ENCODE measurements at places on chromosomes 13 and 19.
A peak's percentile ranks its signal among the peaks of the same experiment; 100 is the strongest.

DNA sequence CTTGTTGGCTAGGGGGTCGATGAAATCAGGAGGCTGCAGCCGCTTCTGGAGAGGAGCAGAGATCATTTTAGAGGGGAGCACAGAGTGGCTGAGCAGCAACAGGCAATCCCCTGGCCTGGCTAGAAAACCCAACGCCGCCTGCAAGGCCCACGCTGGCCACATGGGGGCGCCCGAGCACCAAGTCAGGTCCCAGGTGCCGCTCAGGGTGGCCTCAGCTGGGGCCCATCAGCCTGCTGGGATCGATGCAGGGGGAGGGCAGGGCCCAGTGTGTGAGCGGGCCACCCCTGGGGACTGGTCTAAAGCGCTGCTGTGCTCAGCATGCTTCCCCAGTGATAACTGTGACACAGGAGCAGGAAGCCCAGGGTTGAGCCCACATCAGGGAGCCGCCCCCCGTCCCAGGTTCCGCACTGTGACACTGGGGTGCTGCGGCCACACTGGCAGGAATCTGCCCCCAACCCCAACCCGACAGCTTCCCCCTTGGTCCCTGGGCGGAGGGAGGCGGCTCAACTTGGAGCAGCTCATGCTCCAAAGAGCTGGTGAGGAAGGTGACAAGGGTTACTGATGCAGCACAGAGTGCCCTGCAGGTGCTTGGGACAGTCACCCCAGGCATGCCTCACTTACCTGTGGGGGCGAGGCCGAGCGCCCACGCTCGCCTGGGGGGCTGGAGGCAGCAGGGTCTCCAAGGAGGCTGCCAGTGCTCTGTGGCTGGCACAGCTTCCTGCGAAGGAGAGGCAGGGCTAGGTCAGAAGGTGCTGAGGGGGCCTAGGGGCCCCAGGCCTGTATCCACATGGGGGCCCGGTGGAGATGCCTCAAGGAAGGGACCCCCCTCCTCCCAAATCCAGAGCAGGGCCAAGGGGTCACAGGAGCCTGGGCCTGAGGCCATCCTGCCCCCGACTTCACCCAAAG, 13.3 kb upstream of the ISYNA1 start:
- DNase-seq, result no peak

- no peak for DNase-seq
Observed at GRCh38 chr19:30848636-30849425, 476.6 kb downstream of the ZNF536 start.

- no peak for DNase-seq
Observed at GRCh38 chr13:21744149-21744548, 73.3 kb downstream of the FGF9 start.

DNA sequence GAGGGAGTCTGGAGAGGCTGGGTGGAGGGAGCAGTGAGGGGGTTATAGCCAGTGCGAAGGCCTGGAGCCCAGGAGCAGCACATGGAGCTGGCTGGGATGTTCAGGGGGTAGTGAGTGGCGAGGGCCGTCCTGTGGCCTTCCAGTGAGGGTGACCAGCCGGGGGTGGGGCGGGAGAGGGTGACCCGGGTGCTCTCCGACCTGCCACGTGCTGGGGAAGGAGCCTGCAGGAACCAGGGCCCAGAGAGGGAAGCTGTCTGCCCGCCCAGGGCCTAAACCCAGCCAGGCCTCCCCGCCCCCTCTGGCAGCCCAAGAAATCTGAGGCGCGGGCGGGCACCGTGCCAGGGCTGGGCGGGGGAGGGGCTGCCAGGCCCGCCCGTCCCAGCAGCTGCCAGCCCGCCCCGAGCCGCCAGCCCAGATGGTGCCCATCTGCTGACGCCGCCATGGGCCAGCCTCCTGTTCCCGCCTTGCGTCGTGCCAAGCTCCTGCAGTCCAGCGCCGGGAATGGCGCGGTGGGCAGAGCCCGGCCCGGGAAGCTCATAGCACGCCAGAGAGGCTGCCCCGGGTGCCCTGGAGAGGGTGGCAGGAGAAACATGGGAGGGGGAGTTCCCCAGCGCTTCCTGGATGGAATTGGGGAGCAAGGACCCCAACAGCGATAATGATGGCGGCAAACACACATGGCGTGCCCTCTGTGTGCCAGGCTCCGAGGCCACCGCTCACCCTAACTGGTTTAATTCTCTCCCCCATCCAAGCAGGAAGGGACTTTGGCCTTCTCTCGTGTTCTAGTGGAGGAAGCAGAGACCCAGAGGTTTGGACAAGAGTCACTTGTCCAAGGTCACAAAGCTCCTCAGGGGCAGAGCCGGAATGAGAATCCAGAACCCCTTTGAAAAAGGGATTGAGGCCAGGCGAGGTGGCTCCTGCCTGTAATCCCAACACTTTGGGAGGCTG, 21.5 kb downstream of the NFIC start:
- no peak for DNase-seq

- no peak for DNase-seq
Observed at GRCh38 chr13:77409412-77409811, 82.5 kb upstream of the MYCBP2 start.

DNA sequence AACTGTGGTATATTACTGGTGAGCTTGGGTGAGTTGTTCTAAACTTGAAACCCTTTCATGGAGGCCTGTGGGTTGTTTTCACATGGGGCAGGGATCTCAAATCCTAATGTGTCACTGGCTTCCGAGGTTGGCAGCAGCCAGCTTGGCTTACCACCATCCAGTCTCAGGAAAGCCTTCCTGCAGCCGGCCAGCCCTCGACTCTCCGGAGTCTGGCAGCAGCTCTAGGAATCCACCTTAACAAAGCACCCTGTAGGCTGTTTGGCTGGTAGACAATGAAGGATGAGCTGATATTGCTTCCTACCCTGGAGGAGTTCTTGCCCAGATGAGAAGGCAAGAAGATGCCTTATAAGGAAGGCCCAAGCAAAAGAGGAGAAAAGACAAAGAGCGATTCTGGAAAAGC, 188.3 kb downstream of the KLF12 start:
- no peak for DNase-seq

DNA sequence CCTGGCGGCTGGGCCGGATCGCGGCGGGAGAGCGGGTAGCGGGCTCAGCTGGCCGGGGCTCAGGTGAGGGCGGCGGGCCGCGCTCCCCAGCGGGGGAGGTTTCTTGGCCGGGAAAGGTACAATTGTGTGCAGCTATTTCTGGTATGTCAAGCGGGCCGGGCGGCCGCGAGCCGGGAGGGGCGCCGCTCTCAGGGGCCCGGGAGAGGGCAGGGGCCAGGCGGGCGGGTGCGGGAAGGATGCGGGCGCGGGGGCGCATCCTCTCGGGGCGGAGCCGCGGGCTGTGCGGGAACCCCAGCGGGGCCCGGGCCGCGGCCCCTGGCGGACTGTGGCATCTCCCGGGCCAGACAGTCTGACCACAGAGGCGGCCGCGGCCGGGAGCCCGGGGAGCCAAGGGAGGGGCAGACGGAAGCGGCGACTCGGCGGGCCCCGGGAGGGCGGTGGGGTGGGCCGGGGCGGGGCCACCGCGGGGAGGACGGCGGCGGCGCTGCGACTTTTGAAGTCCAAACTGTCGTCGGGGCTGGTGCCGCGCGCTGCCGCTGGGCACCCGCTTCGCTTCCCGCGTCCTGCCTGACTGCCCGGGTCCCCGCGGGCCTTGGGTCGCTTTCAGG, at the start of gene LMO7:
LMO7 (plus strand) TSS at position 503 of the 608 bp plus-strand sequence. CDS start 328 bp downstream, outside the sequence.
- peak; percentile 66 for DNase-seq

DNA sequence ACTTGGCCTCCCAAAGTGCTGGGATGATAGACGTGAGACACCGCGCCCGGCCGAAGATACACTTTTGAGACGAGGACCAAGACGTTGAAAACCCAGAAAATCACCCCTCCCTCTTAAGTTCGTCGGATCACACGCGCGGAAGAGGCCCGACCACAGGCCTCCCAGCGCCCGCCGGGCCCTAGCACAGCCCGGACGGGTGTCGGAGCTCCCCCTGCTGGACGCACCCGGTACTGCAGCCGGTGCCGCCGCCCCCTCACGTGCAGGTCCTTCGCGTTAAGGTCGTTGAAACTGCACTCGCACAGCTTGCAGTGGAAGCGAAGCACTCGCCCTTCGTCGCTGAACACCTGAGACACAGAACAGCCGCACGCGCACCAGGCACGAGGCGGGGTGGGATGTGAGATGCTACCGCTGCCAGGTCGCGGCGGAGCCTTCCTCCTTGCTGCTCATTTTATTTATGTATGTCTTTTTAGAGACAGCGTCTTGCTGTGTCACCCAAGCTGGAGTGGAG, 35.7 kb upstream of the MATK start:
- DNase-seq, result peak; percentile 78

GRCh38 chr13:60286707-60287106, 110.3 kb upstream of the TDRD3 start:
- DNase-seq, result no peak

GRCh38 chr19:17091758-17092333, 16.3 kb downstream of the MYO9B start:
- DNase-seq, result peak; percentile 40

- DNase-seq, result no peak
Observed at GRCh38 chr19:7879111-7879807, 5.1 kb upstream of the PRR36 start.

GRCh38 chr13:105914291-105915036, 621.0 kb downstream of the EFNB2 start:
- DNase-seq, result no peak

DNA sequence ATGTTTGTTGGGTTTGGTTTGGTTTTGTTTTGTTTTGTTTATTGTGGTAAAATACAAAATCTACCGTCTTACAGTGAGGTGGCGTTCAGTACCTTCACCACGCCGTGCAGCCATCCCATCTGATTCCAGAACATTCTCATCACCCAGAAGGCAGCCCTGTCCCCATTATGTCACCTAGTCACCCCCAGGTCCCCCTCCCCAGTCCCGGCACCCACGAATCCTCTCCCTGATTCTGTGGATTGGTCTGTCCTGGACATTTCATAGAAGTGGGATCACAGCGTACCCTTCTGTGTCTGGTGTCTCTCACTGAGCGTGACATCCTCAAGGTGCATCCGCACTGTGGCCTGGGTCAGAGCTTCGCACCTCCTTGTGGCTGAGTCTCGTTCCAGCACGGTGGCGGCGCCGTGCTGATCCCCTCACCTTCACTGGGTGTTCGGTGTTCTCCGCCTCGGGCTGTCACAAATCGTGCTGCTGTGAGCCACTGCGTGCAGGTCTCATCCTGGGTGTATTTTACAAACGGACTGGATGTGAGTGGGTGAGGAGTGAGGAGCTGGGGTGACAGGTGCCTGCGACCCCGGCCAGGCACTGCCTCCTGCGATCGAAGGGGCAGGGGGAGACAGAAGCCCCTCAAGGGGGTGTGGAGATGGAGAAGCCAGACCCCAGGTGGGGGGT, 580 bp upstream of the TEKTIP1 start:
- no peak for DNase-seq

DNA sequence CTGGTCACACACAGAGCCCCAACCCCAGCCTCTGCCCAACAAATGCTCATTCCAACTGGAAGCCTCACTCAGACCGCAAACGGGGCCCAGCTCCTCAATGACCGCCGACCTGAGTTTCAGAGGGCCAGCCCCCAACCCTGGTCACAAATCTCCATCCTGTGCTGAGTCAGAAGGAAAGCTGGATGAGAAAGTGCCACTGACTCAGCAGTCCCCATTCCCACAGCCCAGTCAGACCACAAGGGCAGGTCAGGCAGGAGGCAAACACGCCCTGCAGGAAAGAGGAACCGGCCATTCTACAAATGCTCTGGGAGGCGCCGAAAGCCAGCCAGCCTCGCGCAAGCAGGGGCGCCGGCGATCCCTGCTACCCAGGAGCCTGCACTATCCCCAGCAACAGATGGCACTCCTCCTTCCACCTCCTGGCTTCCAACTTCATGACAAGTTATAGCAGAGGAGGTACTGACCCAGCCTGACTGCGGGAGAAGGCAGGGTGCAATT, 14.1 kb upstream of the PRKD2 start:
- peak; percentile 92 for DNase-seq

DNA sequence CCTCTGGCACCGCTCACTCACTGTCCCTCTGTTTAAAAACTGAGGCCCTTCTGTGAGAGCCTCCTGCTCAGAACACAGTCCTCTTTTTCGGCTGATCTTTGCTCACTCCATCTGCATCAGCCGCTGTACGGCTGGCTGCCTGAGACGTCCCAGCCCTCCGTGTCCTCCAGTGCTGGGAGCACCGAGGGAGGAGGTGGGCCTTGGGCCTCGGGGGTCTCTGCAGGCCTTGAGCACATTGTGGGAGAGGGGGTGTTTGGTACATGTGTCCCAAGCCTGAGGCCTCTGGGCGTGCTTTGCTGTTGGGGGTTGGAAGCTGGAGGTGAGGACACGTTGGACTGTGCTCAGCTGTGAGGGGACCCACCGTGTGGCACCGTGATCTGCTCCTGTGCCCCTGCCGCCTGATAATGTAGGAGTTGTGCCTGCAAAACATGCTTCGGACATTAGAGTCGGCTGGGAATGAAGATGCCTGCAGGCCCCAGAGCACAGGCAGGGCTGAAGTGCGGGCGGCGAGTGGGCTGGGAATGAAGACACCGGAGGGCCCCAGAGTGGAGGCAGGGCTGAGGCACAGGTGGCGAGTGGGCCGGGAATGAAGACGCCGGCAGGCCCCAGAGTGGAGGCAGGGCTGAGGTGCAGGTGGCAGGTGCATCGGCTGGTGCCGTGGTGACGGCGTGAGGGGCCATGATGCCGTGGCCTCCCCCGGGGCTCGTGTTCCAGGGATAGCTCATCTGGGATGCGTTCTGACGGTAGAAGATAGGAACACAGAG, 30.6 kb downstream of the MCF2L start:
- no peak for DNase-seq

DNA sequence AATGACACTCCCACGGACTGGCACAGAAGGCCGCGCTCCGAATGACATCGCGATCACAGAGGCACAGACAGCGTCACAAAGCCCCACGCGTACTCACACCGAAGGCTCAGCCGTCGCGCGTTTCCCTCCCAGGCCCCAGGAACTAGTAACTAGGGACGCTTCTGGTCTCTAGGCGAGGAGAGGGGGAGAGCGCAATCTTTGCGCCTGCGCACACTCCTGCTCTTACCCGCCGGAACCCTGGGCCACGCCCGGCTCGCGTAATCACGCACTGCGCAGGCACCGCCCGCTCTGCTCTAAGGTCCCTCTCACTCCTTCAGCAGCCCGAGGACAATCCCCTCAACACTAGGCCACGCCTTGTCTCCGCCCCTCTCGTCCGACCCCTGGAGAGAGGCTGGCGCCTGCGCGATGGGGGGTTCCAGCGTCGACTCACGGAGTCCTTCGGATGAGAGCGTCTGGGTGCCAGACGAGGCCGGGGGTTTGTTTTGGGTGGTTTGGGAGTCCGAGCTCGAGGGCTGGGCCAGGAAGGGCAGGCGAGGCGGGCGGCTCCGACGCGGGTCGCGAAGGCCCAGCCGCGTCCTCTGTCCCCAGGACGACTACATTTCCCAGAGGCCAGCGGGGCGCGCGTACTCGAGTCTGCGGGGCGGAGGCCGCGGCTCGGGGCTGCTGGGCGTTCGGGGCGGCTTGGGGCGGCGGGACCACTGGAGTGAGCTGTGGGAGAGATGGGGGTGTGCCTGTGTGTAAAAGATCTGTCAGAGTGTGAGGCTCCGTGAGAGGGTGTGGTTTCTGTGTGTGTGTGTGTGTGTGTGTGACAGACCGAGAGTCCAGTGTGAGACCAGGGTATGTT, at the start of gene ZNF471:
ZNF471 (plus strand) TSS at position 410 of the 844 bp plus-strand sequence. CDS start 3,717 bp downstream, outside the sequence.
- peak; percentile 99 for DNase-seq
